ENCODE measurements at places on chromosomes 2 and 18.

GRCh38 chr2:167749016-167749415, 498.4 kb downstream of the STK39 start:
- no peak for DNase-seq

GRCh38 chr2:110637093-110637492, 40.8 kb downstream of the BUB1 start:
- DNase-seq: no peak

DNA sequence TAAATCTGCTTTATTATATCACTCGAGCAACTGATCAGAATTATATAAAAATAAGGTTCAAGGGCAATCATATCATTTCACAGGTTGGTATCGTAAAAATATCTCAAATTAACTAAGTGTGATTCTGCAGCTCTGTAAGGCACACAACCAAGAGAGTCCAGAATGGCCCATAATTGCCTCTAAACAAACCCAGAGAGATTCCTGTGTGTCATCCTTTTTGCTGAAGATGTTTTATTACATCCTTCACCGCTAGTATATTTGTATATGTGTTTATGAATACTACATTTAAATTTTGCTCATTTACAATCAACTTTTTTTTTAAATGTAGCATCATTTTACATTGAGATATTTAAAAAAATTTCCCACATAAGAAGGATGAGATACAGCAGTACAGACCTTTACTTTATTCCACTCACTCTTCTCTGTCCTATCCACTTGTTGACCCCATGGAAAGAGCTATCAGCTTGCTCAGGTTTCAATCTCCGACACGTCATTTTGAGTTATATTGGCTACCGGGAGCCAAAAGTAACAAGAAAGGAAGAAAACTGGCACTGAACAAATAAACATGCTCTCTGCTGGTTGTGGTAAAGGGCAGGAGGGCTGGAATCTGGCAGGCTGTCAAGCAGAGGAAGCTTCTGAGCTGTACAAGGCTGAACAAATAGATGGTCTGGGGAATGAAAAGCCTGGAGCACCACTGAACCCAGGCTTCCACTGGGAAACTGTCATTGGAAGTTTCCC, 23.1 kb downstream of the PLA2R1 start:
- no peak for DNase-seq

GRCh38 chr18:58501066-58501896, 127.6 kb downstream of the ALPK2 start:
- no peak for DNase-seq

DNA sequence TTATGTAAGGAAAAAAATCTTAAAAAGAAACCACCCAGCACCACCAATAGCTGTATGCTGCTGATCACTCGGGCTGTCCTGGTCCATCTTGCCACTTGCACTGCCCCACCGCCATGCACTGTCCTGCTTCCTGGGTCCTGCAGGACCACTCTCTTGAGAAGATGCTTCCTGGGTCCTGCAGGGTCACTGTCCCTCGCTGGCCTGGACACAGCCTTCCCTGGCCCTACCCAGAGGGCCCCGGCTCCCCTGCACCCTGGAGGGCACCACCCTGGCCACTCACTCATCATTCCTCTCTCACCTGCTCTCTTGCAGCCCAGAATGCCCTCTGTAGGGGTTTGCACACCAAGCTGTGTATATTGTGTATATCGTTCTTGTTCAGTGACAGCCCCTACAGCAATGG, 2.4 kb upstream of the OTOS start:
- no peak for DNase-seq

GRCh38 chr2:72931280-72931910, 14.1 kb downstream of the EMX1 start:
- no peak for DNase-seq

- DNase-seq: no peak
Observed at GRCh38 chr2:165989851-165990250, 36.3 kb upstream of the TTC21B start.

DNA sequence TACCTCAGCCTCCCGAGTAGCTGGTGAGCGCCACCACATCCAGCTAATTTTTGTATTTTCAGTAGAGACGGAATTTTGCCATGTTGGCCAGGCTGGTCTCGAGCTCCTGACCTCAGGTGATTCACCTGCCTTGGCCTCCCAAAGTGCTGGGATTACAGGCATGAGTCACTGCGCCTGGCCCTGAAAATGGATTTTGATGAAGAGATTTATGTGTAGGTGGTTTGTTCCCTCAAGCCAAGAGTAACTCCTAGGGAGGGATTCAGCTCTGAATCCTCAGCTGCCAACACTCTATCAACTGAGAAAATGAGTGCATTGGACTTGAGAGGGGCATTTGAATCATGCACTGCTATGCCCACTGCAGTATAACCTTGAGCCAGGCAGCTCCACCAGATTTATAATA, 17.5 kb upstream of the LIPG start:
- DNase-seq: no peak

DNA sequence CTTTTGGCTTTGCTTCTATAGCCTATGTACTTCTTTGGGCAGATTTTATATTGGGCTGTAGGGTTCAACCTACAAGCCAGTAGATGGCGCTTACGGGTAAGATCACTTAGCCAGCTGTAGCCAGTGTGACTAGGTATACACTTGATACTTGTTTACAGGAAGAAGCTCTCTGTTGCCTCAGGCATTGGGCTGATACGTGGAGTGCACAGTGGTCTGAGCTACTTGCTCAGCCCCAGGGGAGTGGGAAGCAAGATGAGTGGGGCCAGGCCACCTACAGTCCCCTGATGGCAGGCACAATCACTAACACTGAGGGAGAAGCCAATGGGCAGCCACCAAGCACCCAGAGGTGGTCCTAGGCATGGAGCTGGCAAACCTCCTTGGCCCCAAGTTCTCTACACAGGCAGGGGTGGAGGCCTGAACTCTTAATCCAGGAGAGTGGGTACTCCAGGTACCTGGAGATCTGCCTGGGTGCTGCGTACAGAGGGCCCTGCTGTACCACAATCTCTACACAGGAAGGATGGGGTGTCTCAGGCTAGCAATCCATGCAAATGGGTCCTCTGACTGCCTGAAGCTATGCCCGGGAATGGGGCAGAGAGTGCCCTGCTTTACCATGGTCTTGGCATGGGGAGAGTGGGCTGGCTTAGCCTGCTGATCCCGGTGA, 122.2 kb downstream of the NCOA1 start:
- DNase-seq: peak; percentile 48

DNA sequence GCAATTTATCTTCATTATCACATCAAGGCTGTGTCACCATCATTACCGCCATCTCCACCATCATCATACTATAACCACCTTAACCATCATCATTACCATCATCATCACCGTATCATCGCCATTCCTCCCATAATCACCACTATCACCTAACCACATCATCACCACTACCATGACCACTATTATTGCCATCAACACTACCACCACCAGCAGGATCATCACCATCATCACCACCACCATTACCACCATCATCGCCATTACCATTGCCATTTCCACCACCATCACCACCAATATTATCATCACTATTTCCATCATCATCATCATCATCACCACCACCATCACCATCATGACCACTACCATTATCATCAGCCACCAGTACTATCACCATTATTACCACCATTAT, 314.4 kb downstream of the CYP26B1 start:
- DNase-seq: no peak
